ENCODE measurements at places on chromosomes 1 and 21.
A peak's percentile ranks its signal among the peaks of the same experiment; 100 is the strongest.

DNA sequence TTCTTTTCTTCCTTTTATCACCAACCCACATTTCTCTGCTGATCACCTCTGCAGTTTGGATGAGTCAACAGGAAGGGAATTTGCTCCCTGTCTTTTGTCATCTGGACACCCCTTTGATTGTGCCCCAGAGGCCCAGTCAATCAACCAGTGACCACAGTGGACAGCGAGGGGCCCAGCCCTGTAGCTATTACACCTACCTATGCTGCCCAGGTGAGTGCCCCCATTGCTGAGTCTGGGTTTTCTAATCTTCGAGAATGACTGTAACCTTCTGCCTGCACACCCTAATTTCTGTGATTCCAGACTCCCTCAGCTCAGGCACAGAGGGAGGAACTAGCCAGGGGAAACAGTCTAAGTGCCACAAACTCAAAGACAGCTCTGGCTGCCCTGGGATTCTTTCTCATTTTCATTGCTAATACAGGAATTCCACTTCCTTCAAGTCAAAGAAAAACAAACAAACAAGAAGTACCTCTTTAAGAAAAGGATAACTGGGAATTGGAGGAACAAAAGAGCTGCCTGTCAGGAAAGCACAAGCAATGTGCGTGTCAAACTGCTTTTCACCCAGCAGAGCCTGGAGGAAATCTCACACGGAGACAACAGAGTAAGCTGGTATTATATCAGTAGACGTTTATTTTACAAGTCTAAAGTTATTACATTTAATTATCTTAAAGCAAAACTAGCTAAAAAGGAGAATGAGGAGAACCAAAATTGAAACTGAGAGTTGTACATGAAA, 311.1 kb downstream of the AJAP1 start:
- DNase-seq: no peak

GRCh38 chr1:247352175-247352574, 20.5 kb upstream of the ZNF496 start:
- DNase-seq: no peak

DNA sequence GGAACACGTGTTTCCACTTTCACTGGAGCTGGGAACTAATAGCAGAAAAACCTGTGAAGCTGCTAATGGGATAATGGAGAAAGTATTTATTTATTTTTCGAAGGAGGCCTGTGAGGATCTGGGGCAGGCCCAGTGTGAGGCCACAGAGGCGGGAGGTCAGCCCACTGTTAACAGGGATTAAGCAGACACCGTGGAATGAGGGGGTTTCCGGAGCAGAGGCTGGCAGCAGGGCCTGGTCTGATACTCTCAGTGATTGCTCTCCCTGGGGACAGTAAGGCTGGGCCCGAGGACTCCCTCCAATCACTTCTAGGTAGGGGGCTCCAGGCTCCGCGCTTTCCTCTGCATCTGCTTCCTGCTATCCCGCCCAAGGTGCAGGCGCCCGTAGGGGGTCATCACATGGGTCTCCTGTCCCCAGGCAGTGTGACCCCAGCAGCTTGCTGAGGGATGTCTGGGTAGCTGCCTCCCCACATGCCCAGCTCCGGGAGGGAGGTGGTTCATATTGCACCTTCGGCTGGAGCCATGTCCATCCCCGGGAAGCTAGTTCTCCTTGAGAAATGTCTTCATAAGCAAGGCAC, 28.8 kb upstream of the CDCA8 start:
- no peak for DNase-seq

- DNase-seq: peak; percentile 77
Measured at GRCh38 chr1:44652445-44653106, 21.7 kb downstream of the TMEM53 start.

GRCh38 chr1:7560128-7560527, 211.0 kb upstream of the VAMP3 start:
- no peak for DNase-seq
